Effector memory CD8-positive, alpha-beta T cell (primary cell): ENCODE measurements at places on chromosomes 11 and 22.

GRCh38 chr22:44995105-44995514 lies 14.7 kb downstream of the PHF21B start:
- H3K4me3 ChIP-seq: no peak overlapping the region
- no peaks in the 10 kb centered on the region for H3K4me1 ChIP-seq
- H3K36me3 ChIP-seq: no peaks in the 10 kb centered on the region
- H3K27me3 ChIP-seq: peaks cover 40% of the 10 kb centered on the region
- no peak for DNase-seq

DNA sequence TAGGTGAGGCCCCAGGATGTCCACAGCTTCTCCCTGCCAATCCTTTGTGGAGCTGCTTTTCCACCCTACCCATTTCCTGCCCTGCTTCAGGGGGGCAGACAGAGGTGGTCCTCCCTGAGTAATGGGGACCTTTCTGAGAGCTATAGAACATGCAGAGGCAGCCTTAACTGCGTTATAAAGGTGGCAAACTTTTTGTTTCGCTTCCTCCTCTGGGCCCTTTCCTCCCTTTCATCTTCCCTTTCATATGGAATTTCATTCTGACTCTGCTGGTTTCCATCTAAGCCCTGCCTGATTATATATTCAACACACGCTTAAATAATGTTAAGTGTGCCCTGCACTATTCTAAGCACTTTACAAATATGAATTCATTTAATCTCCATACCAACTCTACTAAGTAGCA lies 169.3 kb upstream of the E2F8 start:
- H3K4me3 ChIP-seq: no peak overlapping the region
- peaks cover 56% of the 10 kb centered on the region for H3K27me3 ChIP-seq
- no peaks in the 10 kb centered on the region for H3K36me3 ChIP-seq
- no peak overlapping the region for H3K27ac ChIP-seq
- no peaks in the 10 kb centered on the region for H3K4me1 ChIP-seq
- no peak for DNase-seq

DNA sequence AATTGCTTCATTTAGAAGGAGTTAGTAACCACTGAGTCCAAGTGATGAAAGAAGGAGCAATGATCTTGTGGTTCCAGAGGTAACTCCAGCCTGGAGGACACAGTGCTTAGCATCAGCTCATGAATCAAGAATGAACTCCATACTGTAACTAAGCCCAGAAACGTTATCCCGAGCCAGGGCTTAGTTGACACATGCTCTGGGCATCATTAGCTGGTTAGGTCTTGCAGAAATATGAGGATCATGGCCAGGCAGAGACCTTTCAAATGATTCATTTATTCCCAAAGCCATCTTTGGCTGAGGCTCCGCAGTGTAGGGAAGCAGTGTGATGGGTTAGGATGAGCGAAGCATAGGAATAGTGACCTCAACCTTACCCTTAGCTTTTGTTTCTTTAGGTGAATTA lies 277.4 kb downstream of the FAM76B start:
- H3K27ac ChIP-seq: no peak overlapping the region
- H3K4me3 ChIP-seq: no peak overlapping the region
- no peaks in the 10 kb centered on the region for H3K36me3 ChIP-seq
- no peak for DNase-seq

DNA sequence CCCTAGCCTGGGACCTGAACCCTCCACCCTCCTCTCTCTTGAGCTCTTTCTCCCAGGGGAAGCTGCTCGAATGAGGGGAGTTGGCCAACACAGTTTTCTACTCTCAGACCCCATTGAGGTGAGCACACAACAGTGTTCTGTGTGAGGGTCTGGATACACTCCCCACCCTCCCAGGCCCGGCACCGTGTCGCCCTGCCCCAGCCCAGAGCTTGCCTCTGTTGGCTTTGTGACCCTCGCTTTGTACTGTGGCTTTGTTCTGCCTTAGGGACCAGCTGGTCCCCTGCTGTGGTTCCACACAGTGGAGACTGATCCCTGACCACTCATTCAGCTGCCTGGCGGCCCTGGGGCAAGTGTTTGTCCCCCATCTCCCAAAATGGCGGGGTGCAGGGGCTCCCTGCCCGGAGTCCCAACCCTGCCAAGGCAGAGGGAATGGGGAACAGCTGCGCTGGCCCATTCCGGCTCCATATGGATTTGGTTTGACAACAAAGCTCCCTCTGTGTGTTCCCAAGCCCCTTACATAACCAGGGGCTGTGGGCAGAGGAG lies 8.3 kb downstream of the ST3GAL4 start:
- no peak for DNase-seq
- H3K36me3 ChIP-seq: peaks cover 6% of the 10 kb centered on the region
- peaks cover 14% of the 10 kb centered on the region for H3K4me1 ChIP-seq

DNA sequence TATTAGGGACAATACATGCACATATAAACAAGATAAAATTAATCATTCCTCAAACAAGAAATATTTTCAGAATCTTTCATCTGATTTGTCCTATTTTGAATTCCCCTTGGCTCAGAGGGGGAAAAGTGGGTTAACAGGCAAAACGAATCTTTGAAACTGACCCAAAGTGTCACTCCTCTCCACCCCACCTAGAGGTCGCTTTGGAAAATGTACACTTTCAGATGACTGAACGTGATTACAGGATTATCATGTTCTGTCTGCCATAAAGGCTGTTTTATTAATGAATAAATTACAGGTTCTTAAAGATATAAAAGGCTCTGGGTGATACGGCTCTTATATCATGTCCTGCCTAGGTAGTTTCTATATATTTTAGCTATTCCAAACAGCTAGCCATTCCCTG lies 1735.0 kb downstream of the LRRC4C start:
- H3K36me3 ChIP-seq: no peaks in the 10 kb centered on the region
- no peak for DNase-seq
- H3K27ac ChIP-seq: no peak overlapping the region
- no peaks in the 10 kb centered on the region for H3K27me3 ChIP-seq
- H3K4me1 ChIP-seq: no peaks in the 10 kb centered on the region
- H3K4me3 ChIP-seq: no peak overlapping the region

- H3K27ac ChIP-seq: peak overlapping the region; percentile 82
- H3K4me1 ChIP-seq: peaks cover 8% of the 10 kb centered on the region
- H3K27me3 ChIP-seq: no peaks in the 10 kb centered on the region
- peak overlapping the region; percentile 17 for H3K4me3 ChIP-seq
Measured at GRCh38 chr11:47234669-47235100, 13.9 kb downstream of the ACP2 start.

DNA sequence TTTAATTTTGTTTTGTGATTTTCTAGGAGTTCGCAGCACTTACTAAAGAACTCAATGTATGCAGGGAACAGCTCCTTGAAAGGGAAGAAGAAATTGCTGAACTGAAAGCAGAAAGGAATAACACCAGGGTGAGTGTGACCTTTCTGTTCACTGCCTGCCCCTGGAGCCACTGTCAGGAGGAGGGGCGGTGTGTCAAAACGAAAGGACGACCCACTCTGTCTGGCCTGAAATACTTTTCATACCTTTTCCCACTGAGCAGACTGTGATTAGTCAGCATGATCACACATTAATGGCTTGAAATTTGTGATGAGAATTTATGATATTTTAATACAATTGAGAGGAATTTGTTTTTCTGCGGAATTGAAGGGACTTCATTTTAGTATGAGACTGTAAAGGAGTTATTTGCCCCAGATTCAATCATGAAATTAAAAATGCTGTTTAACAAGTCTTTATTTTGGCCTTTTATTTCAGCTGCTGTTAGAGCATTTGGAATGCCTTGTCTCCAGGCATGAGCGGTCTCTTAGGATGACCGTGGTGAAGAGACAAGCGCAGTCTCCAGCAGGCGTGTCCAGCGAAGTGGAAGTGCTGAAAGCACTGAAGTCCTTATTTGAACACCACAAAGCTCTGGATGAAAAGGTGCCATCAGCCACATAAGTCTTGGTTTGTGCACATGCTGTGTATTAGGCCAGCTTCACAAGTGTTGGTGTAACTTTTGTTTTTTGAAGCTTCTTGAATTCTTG lies 54.1 kb downstream of the PPFIA1 start:
- peaks cover 52% of the 10 kb centered on the region for H3K36me3 ChIP-seq
- no peak overlapping the region for H3K4me3 ChIP-seq
- H3K27ac ChIP-seq: peak overlapping the region; percentile 2

GRCh38 chr11:54944211-54944610 lies 237.6 kb downstream of the OR4A5 start:
- H3K27me3 ChIP-seq: no peaks in the 10 kb centered on the region
- no peaks in the 10 kb centered on the region for H3K36me3 ChIP-seq
- no peak for DNase-seq
- no peak overlapping the region for H3K27ac ChIP-seq

GRCh38 chr11:121696177-121696871 lies 243.6 kb upstream of the SORL1-AS1 start:
- H3K27ac ChIP-seq: no peak overlapping the region
- H3K4me1 ChIP-seq: no peaks in the 10 kb centered on the region
- H3K27me3 ChIP-seq: peaks cover 4% of the 10 kb centered on the region

- no peaks in the 10 kb centered on the region for H3K36me3 ChIP-seq
- H3K4me1 ChIP-seq: no peaks in the 10 kb centered on the region
- no peak for DNase-seq
- H3K4me3 ChIP-seq: no peak overlapping the region
Measured at GRCh38 chr11:11427542-11427941, 74.5 kb upstream of the CSNK2A3 start.

DNA sequence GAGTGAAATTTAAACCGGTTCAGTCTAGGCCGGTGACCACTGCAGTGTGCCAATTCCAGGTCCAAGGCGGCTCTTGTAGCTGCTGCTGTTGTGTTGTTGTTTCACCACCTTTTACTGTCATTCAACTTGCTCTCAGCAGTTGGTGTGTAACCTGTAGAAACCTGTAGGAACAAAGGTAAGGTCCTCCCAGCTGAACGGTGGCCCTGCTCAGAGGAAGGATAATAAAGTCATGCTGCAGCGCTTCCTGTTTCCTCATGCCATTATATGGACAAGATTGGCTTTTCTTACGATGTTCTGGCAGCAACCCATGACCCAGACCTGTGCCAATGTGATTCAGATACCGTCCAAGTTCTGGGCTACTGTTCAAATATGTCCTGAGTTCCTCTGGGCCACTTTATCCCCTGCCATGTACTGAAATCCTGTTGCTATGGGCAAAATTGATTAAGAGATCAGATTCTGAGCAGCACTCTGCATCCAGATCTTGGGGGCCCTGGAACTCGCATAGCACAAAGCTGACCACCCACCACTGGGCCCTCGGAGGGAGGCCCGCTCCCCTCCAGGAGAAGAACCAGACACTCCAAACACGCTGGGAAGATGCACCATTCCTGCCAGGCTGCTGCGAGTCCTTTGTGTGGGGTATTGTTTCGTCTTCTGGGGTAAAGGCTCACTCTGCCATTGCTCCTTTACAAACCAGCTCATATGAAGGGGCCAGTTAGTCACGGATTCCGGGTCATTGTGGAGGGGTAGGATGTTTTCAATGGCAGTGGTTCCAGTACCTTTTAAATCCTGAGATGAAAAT lies 13.2 kb downstream of the FAM181B start:
- DNase-seq: no peak
- no peaks in the 10 kb centered on the region for H3K36me3 ChIP-seq
- H3K4me1 ChIP-seq: no peaks in the 10 kb centered on the region
- no peak overlapping the region for H3K4me3 ChIP-seq

DNA sequence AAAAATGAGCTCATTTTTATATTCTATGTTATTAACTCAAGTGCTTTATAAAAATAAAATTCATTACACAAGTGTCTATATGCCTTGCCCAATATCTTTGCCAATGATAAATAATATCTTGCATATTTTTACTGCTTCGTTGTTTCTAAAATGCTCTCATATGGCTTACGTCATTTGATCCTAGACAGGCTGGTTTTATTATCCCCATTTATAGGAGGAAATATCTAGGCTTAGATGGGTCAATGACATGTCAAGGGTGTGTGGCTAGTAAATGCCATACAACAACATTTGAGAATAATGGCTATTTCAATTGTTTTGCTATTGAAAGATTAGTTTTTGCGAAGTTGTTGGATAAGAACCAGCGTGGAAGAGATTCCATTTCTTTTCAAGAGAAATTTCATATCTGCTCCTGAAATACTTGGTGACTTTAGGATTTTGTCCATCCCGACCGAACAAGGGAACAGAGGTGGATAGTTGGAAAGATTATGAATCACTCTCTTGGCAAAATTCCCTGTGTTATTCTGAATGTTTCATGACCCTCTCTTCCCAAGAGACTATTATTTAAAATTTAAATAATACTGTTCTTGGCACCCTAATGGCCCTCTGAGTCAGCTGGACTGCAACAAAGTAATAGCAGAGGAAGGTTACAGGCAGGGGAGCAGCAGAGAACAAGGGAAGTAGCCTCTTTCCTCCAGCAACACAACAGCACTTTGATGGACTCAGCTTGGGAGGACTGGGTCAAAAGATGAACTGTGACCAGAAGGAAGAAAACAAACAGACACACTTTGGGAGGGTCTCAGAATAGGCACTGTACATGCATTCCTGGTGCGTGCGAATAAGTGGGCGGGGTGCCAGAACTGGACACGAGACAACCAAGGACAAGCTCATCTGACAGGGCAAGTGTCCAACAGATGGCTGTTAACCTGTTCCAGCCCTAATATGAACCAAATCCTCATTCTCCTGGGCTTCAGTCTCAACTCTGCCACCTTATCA lies 94.5 kb downstream of the ME3 start:
- H3K36me3 ChIP-seq: no peaks in the 10 kb centered on the region
- no peaks in the 10 kb centered on the region for H3K4me1 ChIP-seq
- no peak overlapping the region for H3K4me3 ChIP-seq
- DNase-seq: no peak
- no peak overlapping the region for H3K27ac ChIP-seq

- no peak overlapping the region for H3K27ac ChIP-seq
- H3K36me3 ChIP-seq: no peaks in the 10 kb centered on the region
- no peaks in the 10 kb centered on the region for H3K4me1 ChIP-seq
Measured at GRCh38 chr11:126815111-126815510, 185.5 kb downstream of the KIRREL3 start.

GRCh38 chr11:1509626-1510255 lies 23.2 kb upstream of the MOB2 start:
- peaks cover 59% of the 10 kb centered on the region for H3K4me1 ChIP-seq
- peaks cover 20% of the 10 kb centered on the region for H3K36me3 ChIP-seq
- H3K27me3 ChIP-seq: no peaks in the 10 kb centered on the region
- peak overlapping the region; percentile 32 for H3K4me3 ChIP-seq
- peak overlapping the region; percentile 38 for H3K27ac ChIP-seq

GRCh38 chr11:47395223-47396048 lies 13.0 kb upstream of the SLC39A13 start:
- H3K4me1 ChIP-seq: peaks cover 44% of the 10 kb centered on the region
- peak overlapping the region; percentile 50 for H3K4me3 ChIP-seq

DNA sequence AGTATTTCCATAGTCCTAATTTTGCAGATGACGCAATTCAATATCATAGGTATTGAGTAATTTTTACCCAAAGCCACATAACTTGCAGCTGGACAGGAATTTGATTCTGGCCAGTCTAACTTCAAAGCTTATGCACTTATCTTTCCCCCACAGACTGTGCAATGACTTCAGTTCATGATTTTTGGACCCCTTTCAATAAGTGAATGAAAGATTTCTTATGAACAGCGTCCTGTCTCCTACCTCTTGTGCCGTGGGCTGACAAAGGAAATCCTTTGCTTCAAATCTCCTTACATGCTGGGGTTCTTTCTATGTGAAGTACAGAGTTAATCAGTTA lies 217.7 kb upstream of the KIRREL3 start:
- H3K27ac ChIP-seq: no peak overlapping the region
- no peaks in the 10 kb centered on the region for H3K4me1 ChIP-seq
